ENCODE measurements at places on chromosomes 2 and 18.
A peak's percentile ranks its signal among the peaks of the same experiment; 100 is the strongest.

- no peak for DNase-seq
Observed at GRCh38 chr2:20430035-20430434, 16.8 kb upstream of the RHOB start.

- no peak for DNase-seq
Observed at GRCh38 chr2:70670626-70671025, 97.4 kb downstream of the ADD2 start.

DNA sequence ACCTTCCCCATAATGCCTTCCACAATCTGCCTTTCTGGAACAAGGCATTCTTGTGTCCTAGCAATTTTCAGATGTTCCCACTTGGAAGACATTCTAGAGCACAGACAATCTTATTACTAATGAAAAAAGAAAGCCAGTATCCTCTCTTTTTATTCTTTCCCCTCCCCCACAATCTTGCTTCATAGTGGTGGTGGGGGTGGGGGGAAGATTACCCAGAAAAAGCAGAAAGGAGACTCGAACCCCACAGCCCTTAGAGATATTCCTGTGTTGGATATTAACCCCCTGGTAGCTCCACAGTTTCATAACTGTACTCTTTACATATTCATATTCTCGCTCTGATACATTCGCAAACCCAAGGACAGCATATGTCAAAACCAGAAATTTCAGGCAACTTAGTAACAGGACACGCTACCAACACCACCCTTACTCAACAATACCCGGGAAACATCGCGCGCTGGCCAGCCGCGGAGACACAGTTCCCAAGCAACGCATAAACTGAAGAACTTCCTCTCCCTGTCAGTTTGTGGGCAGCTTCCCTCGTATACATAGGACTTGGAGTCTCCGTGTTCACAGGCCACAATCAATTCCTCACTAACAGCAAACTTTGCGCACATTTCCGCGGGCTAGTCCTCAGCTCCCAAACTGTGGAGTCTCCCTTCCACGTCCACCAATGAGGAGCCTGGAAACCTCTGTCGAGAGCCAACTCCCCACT is 793 bp downstream of the NR4A2 start:
- peak; percentile 62 for DNase-seq

GRCh38 chr2:229920011-229920641 is 1.7 kb downstream of the TRIP12 start:
- DNase-seq, result peak; percentile 24

DNA sequence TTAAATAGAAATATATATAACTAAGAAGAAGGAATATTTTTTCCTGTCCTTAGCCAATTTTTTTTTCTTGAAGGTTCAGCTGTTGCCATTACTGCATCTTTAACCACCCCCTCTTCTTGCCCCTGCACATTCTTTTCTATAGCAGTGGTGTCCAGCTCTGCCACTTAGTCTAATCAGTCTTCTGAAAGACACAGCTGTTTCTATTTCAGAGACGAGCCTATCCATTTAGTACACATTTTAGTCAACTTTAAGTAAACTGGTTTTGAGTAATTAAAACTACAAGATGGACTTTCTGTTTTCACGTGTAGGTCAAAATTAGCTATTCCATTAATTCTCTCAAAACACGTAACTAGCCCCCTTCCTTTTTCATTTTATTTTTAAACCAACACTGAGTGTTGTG is 21.0 kb downstream of the SPOPL start:
- DNase-seq, result no peak

GRCh38 chr2:163573652-163574051 is 162.2 kb downstream of the FIGN start:
- no peak for DNase-seq

GRCh38 chr2:84187258-84187657 is 271.8 kb downstream of the SUCLG1 start:
- DNase-seq, result no peak

DNA sequence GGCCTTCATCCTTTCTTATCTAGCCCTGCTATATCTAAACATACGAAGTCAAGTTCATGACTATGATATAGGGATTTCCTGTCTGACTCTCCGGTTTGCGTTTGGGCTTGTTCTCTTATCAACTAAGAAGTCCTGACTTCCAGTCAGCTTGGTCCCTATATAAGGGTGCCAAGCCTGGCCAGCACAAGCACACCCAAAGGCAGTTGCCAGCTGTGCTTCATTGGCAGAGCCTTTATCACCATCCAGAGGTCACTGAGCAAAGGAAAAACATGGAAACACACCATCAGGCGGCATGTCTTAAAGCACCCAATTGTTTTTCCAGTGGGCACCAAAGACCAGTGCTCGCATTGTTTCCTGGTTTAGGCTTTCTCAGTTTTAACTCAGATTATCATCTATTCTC is 72.7 kb downstream of the FEZ2 start:
- no peak for DNase-seq

GRCh38 chr18:906416-907114 is 1.9 kb downstream of the ADCYAP1 start:
- DNase-seq, result no peak

GRCh38 chr2:96427917-96428316 is 77.2 kb downstream of the NEURL3 start:
- DNase-seq, result no peak

GRCh38 chr2:28665041-28665704 is 86.5 kb upstream of the PPP1CB start:
- no peak for DNase-seq

DNA sequence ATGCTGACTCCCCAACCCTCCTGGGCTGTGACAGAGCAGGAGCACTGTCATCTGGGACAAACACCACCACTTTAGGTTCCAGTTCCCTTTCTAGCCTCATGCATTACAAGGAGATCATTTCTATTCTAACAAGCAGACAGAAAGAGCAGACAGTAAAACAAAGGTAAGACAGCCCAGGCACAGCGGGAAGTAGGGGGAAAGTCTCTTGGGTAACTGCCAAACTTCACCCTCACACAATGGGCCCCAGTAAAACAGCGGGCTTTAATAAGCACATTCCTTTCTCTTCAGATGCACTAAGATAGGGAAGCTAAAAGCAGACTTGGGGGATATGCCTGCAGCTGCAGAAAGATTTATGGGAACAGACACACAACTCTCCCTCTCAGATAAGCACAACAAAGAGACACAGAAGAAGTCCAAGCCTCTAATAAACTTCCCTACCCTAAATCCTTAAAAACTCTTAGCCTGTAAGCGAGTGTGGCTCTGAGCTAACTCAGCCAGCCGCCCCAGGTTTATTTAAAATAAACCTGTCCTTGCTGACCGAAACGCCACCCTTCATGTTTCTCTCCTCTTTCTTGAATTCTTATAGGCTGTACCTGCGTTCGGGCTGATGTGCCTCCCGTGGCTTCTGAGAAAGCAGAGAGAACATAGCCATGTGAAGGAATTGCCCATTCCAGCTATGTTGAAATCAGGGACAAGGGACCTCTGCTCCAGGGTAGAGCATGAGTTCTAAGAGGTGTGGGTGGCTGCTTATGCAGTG is 726.8 kb upstream of the DDX18 start:
- no peak for DNase-seq

DNA sequence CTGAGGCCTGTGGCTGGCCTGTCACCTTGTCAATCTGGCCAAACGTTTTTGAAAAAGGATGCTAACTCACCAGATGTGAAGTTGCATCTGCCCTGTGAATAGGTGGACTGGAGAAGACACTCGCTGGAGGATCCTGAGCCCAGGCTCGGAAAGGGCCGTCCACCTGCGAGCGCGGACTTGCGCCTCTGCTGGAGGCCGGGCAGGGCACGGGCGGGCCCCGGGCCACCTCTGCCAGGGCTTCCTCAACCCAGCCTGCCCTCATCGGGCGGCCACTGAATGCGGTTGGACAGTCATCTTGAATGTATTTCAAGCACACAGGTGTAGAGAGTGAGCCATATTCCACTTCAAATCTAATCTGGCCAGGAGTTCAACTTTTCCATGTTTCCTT is 83.9 kb downstream of the FAM210A start:
- DNase-seq, result no peak

GRCh38 chr2:50858156-50858555 is 173.8 kb downstream of the NRXN1 start:
- no peak for DNase-seq

DNA sequence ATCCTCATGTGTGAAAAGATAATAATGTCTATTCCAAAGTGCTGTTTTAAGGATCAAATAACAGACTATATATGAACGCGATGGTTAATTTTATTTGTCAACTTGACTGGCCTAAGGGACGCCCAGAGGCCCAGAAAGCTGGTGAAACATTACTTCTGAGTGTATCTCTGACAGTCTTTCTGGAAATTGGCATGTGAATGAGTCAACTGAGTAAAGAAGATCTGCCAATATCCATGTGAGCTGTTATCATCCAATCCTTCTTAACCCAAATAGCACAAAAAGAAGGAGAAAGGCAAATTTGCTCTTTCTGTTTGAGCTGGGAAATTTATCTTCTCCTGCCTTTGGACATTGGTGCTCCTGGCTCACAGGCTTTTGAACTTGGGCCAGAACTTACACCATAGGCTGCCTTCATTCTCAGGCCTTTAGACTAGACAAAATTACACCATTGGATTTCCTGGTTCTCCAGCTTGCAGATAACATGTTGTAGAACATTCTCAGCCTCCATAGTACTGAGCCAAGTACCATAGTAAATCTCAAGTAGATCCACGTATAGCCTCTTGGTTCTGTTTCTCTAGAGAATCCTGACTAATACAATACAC is 114.7 kb upstream of the DOCK10 start:
- DNase-seq, result no peak

GRCh38 chr2:72138921-72139381 is 8.7 kb downstream of the CYP26B1 start:
- no peak for DNase-seq

- DNase-seq, result no peak
Observed at GRCh38 chr2:160907738-160908137, 252.5 kb upstream of the TANK start.

GRCh38 chr2:119233326-119234020 is 9.8 kb downstream of the STEAP3 start:
- DNase-seq, result no peak

DNA sequence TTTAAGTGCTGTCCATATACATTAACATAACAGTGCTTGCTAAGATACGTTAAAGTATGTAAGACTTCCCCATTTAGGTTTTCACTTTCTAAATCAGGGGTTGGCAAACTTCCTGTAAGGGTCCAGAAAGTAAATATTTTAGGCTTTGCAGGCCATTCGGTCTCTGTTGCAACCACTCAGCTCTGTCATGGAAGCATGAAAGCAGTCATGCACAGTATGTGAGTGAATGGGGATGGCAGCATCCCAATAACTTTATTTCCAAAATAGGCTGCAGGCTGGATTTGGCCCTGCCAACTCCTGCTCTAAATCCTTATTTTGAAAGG is 128.7 kb downstream of the PLA2R1 start:
- no peak for DNase-seq

DNA sequence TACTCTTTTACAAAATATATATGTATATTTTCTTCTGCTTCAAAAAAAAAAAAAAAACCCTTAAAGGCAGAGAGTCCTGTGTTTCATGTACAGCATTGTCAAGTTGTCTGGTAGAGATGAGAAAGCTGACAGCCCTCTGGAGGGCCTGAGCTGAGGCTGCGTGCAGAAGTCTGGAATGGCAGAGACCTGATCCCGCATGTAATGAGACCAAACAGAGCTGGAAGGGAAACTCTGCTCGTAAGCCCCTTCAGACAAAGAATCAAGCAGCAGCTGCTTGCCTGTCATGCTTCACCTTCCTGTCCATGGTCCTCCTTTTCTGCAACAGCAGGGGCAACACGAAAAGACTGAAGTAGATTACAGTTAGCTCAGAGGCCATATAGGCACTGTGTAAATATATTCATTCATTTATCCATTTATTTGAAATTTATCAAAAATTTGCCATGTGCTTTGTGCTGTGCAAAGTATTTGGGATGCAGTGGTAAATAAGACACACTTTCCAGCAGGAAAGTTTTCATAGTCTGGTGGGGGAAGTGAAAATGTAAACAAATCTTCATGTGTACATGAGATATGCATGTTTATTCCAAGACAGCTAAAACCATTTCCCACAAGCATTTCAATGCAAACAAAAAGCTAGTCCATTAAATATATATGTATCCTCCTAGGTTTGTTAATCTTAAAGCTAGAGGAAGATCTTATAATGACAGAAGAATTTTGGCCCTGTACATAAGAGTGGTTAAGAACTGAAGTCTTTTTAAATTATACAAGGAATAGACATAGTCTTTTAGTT is 912.7 kb downstream of the CPS1 start:
- no peak for DNase-seq

GRCh38 chr2:170764880-170765261 is 5.3 kb upstream of the ERICH2 start:
- no peak for DNase-seq

DNA sequence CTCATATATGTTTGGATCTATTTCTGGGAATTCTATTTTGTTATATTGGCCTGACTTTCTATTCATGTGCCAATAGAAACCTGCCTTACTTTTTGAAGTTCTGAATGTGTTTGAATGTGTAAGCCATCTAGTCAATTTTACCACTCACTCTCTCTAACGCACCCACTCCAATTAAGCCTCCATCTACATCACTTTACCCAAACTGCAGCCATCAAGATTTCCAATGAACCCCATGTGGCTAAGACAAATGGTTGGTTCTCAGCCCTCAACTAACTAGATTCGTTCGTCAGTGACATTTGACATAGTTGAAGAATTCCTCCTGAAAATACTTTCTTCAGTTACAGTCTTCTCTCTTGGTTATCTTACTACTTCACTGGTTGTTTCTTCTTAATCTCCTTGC is 137.3 kb upstream of the FSHR start:
- DNase-seq, result no peak

GRCh38 chr2:44771522-44771921 is 170.0 kb upstream of the SIX3 start:
- no peak for DNase-seq

GRCh38 chr2:202588647-202589581 is 45.9 kb upstream of the FAM117B start:
- peak; percentile 71 for DNase-seq

- no peak for DNase-seq
Observed at GRCh38 chr18:30989141-30989540, 53.4 kb downstream of the DSC3 start.

GRCh38 chr2:84964406-84965191 is 6.4 kb upstream of the KCMF1 start:
- DNase-seq, result no peak

DNA sequence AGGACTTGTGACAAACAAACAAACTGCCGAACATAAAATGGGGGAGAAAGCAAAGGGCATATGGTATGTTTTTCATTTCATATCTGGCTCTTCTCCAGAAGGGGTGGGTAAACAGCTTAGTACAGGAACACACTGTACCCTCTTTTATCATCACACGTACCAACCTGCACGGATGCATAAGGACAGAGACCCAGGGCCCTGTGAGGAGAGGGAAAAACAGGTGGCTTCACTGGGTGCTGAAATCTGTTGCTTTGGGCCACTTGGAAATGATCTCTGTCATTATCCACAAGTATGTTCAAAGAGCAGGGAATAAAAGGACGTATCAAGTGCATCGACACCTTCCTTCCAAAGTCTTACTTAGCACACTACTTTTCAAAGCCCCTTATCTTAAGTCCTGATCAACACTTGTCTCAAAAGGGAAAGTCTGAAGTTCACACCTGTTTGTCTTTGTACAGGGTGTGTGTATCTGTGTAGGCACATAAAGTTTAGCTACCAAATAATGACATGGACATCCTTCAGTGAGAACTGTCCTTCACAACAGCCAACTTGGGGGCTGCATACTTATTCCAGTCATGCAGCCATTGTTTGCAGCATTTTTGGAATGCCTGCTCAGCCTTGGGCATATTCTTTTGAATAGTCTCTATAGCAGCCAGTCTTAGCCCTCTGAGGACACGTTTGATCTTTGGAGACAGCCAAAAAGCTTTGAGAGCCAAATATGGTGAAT is 60.6 kb downstream of the IRS1 start:
- no peak for DNase-seq
